ENCODE measurements at places on chromosomes 1 and 21. TPM values are rescaled to one million over a fixed set of nuclear protein-coding genes. Genes with fewer than 3 reads are reported as not detected.
A peak's percentile ranks its signal among the peaks of the same experiment; 100 is the strongest.

GRCh38 chr1:89832496-89833127 lies 11.8 kb downstream of the LRRC8D start:
- no peaks in the 10 kb centered on the region for H3K27me3 ChIP-seq
- DNase-seq = no peak
- no peaks in the 10 kb centered on the region for H3K4me1 ChIP-seq
- no peaks in the 10 kb centered on the region for H3K36me3 ChIP-seq
- no peak overlapping the region for H3K4me3 ChIP-seq
- no peak overlapping the region for H3K27ac ChIP-seq

GRCh38 chr1:175494950-175495349 lies 248.4 kb downstream of the TNR start:
- H3K4me3 ChIP-seq = no peak overlapping the region
- no peaks in the 10 kb centered on the region for H3K36me3 ChIP-seq
- DNase-seq = no peak
- H3K27me3 ChIP-seq = peaks cover 3% of the 10 kb centered on the region
- H3K4me1 ChIP-seq = no peaks in the 10 kb centered on the region

GRCh38 chr1:42832641-42833240 lies 13.7 kb upstream of the ZNF691 start:
- peaks cover 4% of the 10 kb centered on the region for H3K36me3 ChIP-seq
- no peak overlapping the region for H3K27ac ChIP-seq
- no peak for DNase-seq

- no peaks in the 10 kb centered on the region for H3K36me3 ChIP-seq
- no peak overlapping the region for H3K4me3 ChIP-seq
Measured at GRCh38 chr1:101144671-101145448, 92.0 kb upstream of the S1PR1 start.

DNA sequence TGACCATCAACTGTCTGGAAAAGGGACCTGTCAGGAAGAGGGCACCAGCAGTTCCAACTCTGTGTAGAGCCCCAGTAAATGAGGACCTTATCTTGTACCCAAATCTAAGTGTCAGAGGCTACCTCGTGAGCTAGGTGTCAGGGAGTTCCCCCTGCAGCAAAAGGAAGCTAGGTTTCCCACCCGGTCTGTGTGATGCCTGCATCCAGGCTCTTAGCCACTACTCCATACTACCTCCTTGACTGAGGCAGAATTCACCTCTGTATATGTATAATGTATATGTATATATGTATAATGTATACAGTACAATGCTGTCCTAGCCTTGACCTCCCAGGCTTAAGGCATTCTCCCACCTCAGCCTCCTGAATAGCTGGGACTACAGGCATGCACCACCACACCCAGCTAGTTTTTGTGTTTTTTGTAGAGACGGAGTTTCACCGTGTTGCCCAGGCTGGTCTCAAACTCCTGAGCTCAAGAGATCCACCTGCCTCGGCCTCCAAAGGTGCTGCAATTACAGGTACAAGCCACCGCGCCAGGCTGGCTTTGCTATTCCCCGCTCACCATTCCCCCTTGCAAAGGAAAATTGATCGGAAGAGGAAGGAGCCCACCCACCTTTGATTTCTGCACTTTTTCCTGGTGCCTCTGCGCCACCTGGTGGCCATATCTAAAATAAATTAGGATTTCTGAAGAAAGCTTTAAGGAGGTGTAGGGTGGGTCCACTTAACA lies 15.7 kb upstream of the LUZP1 start:
- peaks cover 15% of the 10 kb centered on the region for H3K4me1 ChIP-seq
- no peak for DNase-seq
- H3K36me3 ChIP-seq = no peaks in the 10 kb centered on the region
- peak overlapping the region; percentile 35 for H3K4me3 ChIP-seq
- H3K27ac ChIP-seq = no peak overlapping the region

DNA sequence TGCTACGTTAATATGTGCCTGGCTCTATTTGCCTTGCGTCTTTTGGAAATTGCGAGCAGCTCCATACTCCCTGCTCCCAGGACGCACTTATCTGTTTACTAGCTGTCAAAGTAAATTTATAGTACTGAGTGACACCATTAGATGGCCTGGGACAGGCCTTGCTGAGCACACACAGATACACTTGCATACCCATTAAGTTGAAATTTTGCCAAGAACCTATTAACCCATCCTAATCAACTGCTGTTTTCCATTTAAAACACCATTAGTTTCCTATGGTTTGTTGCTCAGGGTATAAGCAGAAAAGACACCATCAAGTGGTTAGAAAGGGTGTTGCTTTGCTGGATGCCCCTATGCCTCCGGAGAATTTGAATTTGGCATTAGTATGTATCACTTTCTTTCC lies 187.3 kb downstream of the SLC44A5 start:
- DNase-seq = no peak
- H3K4me3 ChIP-seq = no peak overlapping the region
- H3K4me1 ChIP-seq = no peaks in the 10 kb centered on the region
- no peaks in the 10 kb centered on the region for H3K27me3 ChIP-seq

GRCh38 chr1:172627702-172628101 lies 31.2 kb upstream of the FASLG start:
- H3K4me3 ChIP-seq = no peak overlapping the region
- no peaks in the 10 kb centered on the region for H3K27me3 ChIP-seq
- peaks cover 13% of the 10 kb centered on the region for H3K4me1 ChIP-seq
- no peak overlapping the region for H3K27ac ChIP-seq
- H3K36me3 ChIP-seq = no peaks in the 10 kb centered on the region

DNA sequence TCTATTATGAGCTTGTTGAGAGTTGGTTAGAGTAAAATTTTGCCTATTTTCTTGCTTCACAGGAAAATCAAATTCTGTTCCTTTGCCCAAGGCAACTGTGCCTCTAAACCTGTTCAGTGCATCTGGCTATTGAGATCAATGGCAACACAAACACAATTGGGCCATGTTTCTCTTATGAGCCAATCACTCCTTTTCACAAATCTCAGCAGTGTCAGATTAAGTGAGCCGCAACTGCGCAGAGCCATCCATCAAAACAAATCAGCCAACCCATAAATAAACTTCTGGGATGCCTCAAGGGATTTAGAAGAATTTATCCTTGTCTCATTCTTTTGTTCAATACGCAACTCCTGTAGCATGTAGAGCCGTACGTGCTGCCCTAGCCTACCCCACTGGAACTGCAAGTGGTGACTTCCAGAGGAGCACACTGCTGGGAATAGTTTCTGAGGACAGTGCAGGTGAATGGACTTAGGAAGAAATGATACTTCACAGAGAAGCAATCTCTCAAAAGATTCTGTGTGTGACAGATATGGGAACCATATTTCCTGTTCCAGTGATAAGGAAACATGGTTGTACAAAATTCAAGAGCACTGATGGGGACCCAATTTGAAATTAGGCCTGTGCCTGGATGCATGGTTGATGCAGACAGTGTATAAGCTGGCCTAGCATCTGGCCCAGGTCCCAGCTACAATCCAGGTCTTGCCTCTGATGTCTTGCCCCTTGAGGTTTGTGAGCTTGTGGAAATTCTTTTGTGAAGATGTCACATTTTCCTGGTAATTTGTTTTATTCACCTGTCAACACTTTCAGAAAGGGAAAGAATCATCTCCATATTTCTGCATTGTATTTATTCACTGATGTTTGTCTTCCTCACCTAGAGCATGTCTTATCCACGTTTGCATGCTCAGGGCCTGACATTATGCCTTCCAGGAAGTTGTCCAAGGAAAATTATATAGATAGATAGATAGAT lies 166.2 kb downstream of the URB2 start:
- H3K4me1 ChIP-seq = no peaks in the 10 kb centered on the region
- H3K27me3 ChIP-seq = no peaks in the 10 kb centered on the region
- no peak overlapping the region for H3K27ac ChIP-seq
- no peak for DNase-seq

The CR1L gene
- not detected for total RNA-seq

The TTC22 gene
- total RNA-seq = not detected

The WNT3A gene
- total RNA-seq = not detected

The CFHR2 gene
- total RNA-seq = not detected

The SLC35E2B gene
- 47.7 TPM for total RNA-seq

The RIMKLA gene
- 0.12 TPM for total RNA-seq

The SPRR5 gene
- total RNA-seq = not detected

The HIVEP3 gene
- total RNA-seq = 9.4 TPM

The MIXL1 gene
- total RNA-seq = 0.16 TPM
